B cell (primary cell): ENCODE measurements at places on chromosomes 11 and 22. TPM values are rescaled to one million over a fixed set of nuclear protein-coding genes. Genes with fewer than 3 reads are reported as not detected.

PHOX2A gene
- not detected in 2 replicates for total RNA-seq

DNA sequence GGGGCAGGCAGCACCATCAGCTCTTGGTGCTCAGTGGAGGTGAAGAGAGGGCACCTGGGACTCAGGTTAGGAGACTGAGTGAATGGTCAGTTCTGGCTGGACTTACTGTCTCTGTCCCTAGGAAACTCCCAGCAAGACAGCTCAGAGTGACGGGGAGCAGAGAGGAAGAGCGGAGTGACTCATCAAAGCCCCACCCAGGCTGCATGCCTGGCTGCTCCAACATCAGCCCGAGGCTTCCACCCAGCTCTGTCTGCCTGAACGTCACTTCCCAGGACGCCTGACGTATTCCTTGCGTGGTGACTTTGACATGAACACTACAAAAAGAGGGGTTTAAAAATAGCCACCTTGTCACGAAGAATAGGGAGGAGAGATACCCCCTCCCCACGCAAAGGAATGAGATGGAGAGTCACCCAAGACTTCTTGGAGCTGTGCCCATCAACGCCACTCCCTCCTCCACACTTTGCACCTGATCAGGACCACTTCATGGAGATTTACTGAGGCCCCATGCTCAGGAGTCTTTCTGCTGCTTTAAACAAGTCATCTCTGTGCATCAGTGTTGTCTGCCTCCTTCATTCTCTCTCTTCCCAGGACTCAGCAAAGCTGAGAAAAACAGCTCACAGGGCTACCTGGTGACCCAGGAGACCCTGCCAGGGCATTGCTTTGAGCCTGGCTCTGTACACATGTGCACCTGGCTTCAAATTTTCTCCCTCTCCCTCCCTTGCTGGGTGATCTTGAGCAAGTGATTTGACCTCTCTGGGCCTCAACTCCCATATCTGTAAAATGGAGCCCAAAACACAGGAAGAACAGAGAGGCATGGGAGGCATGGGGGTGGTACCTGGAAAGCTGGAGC, 83.1 kb downstream of the MN1 start:
- DNase-seq, result no peak

DNA sequence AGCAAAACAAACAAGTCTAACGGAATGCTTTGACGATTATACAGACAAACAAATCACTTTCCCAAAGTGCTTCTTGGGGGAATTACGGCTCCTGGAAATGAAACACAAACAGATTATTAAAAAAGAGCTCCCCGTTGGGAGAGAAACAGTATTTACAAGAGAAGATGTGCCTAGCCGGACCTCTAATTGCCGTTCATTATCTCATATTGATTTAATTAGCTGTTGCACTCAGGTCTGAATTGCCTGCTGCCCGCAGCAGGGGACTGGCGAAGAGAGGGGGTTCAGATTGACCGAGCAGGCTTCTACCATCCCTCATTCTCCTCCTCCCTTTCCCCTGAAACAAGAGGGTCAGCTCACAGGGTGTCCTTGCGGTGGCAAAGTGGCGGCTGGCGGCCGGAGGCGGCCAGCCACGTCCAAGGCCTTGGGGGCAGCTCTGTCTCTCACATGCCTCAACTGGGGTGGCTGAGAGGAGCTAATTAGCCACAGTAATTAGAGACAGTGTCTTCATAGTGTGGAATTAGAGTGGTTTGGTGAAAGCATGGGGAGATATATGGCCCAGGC, 295.1 kb downstream of the MIAT start:
- no peak for DNase-seq

GRCh38 chr22:19506212-19506611, 18.0 kb downstream of the CLDN5 start:
- DNase-seq, result no peak
